Activated CD8-positive, alpha-beta memory T cell treated with anti-CD3 and anti-CD28 coated beads, Interleukin-2, amount 10 ng/mL, durations not matched to agents 7 days and 5 days (primary cell): ENCODE measurements at places on chromosomes 12 and 14. TPM values are rescaled to one million over a fixed set of nuclear protein-coding genes. Genes with fewer than 3 reads are reported as not detected.

The FAIM2 gene
- total RNA-seq: 0.05 TPM

The PDZRN4 gene
- not detected for total RNA-seq

The RPGRIP1 gene
- total RNA-seq: not detected

The GPD1 gene
- total RNA-seq: not detected

The KLRC1 gene
- total RNA-seq: 17.8 TPM
